ENCODE measurements at places on chromosomes 4 and X.

- DNase-seq = no peak
These were observed 1387.6 kb downstream of the STIM2 start for GRCh38 chr4:28248269-28248668.

GRCh38 chrX:113260474-113260873 is 419.8 kb upstream of the AMOT start:
- no peak for DNase-seq

- no peak for DNase-seq
These were observed 786.1 kb upstream of the AADAT start for GRCh38 chr4:170875868-170876267.

GRCh38 chr4:60926624-60927023 is 273.5 kb upstream of the ADGRL3 start:
- DNase-seq = no peak

- DNase-seq = no peak
These were observed 658 bp downstream of the KDM6A start for GRCh38 chrX:44873415-44874276.

- no peak for DNase-seq
These were observed 291.3 kb downstream of the GALNTL6 start for GRCh38 chr4:172104539-172104938.

DNA sequence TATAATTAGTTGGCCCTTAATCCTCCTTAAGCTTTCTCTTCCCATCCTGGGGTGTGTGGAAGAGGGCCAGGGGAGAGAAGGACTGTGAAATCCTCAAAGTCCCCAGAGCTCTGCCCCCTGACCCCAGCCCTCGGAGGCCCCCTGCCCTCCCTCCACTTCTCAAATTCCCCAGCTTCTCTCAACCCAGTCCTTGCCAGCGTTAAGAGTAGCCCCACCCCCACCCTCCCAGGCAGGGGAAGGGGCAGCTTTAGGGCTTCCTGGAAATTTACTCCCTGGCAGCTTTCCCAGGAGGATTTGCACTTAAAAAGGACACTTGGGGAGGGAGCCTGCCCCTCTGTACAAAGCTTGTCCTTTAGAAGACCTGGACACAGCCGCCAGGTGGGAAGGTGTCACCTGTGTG is 11.8 kb upstream of the CD40LG start:
- DNase-seq = no peak

DNA sequence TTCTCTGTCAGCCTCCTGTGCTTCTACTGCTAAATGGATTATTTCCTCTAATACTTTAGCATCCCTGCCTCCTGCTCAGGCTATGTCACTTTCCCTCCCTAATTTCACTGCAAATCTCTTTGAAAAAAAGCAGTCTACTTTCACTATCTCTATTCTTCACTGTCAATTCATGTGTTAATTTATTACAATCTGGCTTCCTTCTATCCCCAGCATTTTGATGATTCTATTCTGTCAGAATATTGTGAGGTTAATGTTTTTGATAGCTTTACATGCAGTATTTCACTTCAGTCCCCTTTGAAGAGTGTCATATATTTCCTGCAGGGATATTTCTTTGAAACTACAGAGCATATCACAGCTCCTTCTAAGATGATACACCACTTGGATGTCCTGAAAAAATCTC is 203.2 kb downstream of the GRID2 start:
- no peak for DNase-seq

GRCh38 chr4:119537586-119537985 is 91.0 kb downstream of the PDE5A start:
- DNase-seq = no peak

DNA sequence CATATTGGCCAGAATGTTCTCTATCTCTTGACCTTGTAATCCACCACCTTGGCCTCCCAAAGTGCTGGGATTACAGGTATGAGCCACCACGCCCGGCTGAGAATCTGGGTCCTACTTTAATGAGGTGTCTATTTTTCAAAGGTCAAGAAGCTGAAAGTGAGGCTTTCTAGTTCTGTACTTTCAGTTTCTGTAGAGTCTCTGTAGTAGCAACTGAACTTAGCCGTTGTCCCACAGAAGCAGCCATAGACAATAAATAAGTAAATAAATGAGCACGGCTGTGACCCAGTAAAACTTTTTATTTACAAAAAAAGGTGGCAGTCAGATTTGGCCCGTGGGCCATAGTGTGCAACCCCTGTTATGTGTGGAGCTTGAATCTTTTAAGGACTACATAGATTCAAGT is 92.0 kb downstream of the FNIP2 start:
- no peak for DNase-seq

DNA sequence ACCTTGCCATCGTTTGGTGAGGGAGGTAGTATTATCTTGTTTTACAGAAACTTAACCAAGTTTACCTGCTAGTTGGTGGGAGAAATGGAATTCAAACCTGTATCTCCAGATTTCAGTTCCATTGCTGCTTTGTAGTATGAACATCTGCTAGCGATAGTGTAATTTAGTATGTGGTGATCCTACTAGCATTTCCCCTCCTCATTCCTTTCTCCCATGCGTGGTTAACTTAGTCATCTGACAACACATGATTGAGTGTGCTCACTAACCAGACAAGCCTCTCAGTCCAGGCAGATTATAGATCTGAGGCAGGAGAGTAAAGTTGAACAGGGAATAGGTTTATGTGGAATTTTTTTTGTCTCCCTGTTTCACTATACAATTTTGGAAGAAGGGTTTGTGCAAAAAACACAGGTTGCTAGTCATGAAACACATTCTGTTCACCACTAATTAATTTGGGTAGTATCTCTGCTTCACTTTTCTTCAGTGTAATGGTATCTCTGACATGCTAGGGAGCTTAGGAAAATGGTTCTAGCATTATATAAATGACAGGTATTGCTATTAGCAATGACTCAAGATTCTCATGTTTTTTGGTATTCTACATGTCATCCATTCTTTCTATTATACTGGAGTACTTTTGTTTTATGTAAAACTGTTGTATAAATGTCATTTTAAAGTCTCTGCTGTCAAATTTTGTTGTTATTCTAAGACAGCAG is 21.7 kb downstream of the RBPJ start:
- no peak for DNase-seq

GRCh38 chr4:181528570-181529184 is 714.5 kb upstream of the TENM3 start:
- DNase-seq = peak; percentile 14

- DNase-seq = no peak
These were observed 56.6 kb upstream of the HELT start for GRCh38 chr4:184961660-184962059.

GRCh38 chr4:119955256-119955655 is 111.4 kb downstream of the MAD2L1 start:
- DNase-seq = no peak

GRCh38 chrX:106894392-106894909 is 8.7 kb downstream of the RIPPLY1 start:
- DNase-seq = peak; percentile 46

- no peak for DNase-seq
These were observed at the start of gene LIN54 for GRCh38 chr4:83010522-83011318. LIN54 (minus strand) TSS chr4:83010823; CDS start chr4:82984844, 25,979 bp downstream.

DNA sequence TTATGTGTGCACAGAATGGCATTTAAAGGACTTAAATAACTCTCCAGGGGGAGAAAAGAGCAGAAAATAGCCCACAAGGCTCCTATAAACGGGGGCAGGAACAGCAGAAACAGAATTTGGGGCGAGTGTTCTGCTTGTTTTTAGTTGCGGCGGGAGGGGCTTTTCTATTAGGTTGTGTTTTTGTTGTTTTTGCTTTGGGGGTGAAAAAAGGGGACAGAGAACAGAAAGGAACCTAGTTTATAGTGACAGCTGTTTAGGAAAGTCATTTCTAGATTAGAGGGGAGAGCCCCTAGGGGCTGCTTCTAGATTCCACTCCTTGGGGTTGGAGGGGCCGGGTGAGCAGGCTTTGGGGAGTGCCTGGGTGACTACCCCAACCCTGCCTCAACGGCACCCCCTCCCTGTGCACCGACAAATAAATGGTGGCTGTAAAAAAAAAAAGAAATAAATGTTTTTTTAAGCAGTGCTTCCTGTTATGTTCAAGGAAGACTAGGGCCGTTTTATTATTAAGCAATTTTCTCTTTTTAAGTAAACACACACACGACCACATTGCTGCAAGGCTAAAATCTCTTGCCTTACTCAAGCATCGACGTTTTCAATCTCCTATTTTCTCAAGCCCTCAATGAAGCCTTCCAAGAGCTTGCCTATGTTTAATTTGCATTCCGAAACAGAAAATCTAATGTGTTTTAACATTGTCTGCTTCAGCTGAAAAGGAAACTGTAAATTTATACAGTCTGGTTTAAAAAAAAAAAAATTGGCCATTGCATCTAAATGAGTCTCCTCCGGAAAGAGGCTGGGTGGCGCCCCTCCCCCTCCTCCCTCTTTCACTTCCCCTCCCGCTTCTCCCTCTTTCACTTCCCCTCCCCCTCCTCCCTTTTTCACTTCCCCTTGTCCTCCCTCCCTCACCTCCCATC is 123.3 kb upstream of the TBL1X start:
- DNase-seq = no peak

DNA sequence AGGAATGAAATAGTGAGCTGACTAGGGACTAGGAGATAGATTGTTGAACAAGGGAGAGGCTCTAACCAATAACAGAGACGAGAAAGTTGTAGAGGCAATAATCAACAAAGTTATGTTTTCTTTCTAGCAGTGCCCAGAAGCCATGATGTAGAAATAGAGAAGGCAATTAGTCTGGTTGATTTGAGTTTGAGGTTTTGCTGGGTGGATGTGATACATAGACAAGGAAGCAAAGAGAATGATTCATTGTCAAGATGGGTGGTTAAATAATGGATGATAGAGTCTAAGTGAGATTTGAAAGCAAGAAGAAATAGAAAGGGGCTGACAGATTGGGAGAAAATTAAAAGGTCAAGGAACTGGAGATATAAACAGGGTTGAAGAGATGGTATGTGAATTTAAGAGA is 11.2 kb downstream of the RBM41 start:
- DNase-seq = no peak

GRCh38 chrX:101462892-101463291 is 22.4 kb upstream of the ARMCX4 start:
- DNase-seq = no peak
